ENCODE measurements at places on chromosomes 3 and 15.

DNA sequence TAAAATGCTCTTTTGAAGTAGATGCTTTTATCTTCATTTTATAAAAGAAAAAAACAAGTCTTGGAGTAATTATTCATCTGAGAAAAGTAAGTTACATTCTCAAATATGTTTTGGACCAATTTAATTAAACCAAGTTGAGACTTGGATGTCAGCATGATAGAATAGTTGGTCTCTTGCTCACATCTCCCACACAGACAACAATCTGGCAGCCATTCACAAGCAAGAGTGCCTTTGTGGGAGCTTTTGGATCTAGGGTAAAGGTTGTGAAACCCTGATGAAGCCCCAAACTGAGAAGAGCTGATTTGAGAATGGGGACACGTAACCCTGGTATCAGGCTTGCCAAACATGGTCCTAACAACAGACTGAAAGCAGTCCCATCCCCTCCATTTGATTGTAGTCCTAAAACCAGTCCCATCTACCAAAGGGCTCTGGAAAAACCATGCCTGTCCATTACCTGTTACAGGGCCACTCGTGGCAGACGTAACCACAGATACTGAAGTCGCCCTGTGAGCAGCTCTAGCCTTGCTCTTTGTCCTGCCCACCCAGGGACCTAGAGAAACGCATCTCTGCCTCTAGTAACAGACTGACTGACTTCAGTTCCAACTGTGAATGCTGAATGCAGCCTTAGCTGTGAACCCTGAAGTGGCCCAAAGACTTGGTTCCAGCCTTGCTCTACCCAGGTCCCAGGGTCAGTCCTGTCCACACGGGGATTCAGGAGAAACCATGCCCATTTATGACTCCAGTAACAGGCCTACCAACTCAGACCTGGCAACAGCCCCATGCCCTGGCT lies 145.5 kb upstream of the SYNPR start:
- no peak for DNase-seq

GRCh38 chr3:152818027-152818426 lies 16.9 kb upstream of the P2RY1 start:
- no peak for DNase-seq

DNA sequence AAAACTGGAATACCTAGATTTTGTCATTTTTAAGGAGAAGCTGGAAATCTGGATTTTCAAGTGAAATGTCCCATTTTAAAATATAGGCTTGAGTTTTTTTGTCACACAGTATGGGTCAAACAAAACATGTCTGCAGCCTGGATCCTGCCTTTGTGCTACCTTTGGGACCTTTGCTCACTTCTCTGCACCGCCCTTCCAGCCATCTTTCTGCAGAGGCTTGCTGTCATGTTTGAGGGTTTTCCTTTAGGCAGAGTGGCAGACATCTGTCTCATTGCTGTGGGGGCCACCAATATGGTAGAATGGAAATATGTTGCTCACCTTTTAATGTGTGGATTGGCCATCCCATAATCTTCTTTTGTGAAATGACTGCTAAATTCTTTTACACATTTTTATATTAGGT lies 136.3 kb downstream of the EEFSEC start:
- no peak for DNase-seq

DNA sequence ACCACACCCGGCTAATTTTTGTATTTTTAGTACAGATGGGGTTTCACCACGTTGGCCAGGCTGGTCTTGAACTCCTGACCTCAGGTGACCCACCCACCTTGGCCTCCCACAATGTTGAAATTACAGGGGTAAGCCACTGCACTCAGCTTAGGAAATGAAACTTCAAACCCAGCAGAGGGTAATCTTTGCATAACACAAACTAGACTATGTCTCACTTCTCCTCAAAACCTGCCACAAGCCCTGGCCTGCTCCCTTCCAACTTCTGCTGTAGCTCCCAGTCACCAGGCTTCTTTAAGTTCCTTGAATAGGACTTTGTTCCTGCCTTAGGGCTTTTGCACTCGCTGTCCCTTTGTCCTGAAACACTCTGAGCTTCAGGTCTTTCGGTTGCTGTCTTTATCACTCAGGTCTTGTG lies 39.2 kb upstream of the SEMA4B start:
- no peak for DNase-seq

DNA sequence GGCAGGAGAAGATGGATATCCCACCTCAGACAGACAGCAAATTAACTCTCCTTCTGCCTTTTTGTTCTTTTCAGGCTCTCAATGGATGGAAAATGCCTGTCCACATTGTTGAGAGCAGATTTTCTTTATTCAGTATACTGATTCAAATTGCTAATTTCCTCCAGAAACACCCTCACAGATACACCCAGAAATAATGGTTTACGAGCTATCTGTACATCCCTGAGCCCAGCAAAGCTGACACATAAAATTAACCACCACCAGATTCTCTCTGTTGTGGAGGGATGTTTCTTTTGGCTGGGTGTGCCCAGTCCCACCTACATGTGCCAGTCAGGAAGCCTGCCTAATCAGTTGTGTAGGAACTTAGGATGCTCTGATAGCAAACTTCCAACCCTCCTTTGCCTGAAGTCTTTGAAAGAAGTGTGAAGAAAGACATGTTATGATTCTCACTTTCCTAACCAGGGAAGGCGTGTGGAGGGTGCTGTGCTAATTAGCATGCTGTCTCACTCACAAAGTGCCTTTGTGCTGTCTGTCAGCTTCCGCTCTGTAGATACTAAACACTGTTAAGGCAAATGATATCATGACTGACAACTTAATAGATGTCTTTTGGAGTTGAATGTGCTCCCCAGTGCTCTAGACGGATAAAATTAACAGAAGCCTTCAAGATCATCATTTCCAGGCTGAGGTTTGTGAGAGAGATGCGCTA lies 208.5 kb downstream of the CLSTN2 start:
- no peak for DNase-seq

GRCh38 chr3:114329823-114330222 lies 36.0 kb downstream of the TIGIT start:
- DNase-seq: no peak

DNA sequence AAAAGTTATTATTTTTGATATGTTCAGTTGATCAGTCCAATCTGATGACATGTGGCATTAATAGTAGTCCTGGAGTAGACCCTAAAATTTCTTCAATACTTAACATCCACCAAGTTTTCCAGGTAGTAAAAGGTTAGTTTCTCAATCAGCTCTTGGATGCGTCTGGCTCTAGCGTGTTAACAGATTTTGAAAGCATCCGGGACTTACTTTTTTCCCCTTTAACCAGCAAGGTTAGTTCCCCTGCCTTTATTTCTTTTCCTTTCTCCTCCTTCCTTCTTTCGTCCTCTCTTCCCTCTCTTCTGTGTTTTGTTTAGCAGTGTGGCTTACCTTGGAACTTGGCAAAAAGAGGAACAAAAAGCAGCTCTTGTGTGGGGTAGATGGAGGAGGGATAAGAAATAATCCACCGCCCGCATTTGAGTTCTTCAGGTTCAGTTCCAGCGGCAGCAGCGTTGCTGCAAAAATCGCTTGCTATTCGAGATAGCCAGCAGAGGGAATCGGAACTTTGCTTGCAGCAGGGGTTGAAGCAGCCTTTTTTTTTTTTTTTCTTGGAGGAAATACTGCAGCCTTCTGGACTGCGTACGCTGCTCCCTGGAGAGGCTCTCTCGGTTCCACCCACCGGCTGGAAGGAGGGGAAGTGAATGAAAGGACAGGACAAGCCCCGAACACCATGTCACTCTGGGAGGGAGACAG lies at the start of gene RBMS3:
TSS of gene RBMS3 (plus strand) at position 668 of the 690 bp plus-strand sequence.
- peak; percentile 36 for DNase-seq

DNA sequence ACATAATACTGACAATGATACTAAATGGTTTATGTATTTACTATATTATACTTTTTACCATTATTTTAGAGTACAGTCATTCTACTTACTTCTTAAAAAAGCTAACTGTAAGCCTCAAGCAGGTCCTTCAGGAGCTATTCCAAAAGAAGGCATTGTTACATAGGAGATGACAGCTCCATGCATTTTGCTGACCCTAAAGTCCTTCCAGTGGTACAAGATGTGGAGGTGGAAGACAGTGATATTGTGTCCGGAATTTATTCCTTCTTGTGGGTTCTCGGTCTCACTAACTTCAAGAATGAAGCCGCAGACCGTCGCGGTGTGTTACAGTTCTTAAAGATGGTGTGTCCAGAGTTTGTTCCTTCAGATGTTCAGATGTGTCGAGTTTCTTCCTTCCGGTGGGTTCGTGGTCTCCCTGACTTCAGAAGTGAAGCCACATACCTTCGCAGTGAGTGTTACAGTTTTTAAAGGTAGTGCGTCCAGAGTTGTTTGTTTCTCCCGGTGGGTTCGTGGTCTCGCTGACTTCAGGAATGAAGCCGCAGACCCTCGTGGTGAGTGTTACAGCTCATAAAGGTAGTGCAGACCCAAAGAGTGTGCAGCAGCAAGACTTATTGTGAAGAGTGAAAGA lies 20.9 kb downstream of the AVEN start:
- DNase-seq: no peak

DNA sequence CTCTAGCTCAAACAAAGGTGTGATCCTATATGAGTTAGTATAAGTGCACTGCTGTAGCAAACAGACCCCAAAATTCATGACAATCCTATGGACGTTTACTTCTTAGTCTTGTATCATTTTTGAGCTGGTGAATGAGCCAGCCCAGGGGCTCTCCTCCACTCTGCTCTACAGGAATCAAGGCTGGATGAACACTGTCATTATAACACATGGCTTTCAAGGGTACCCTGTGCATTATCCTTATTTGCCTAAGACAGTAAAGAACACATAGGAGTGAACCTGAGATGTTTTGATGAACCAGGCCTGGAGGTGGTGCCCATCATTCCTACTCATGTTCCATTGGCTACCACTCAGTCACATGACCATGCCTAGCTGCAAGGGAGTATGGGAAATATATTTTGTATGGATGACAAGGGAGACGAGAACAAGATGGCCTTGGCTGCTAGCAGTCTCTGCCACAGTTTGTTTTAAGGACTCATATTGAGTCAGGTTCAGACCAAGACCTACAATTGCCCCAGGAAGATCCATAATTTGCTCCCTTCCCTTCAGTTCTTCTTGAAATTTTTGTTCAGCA lies 107.4 kb upstream of the HES1 start:
- no peak for DNase-seq

DNA sequence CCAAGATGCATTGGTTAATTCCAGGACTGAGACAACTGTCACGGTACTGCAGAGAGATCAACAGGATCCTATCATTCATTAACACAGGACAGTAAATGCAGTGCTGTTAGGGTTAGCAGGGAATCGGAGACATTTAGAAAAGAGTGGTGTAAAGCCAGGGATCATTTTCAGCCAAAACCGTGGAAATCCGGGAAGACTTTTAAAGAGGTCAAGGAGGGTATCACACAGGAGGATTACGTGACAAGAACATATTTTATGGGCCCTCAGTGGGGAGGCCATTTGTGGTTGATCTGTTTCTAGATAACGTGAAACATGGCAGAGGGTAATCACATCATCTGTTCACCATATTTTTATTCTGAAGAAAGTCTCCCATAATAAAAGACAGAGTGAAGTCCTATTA lies 216.1 kb downstream of the PTPRG start:
- DNase-seq: no peak

DNA sequence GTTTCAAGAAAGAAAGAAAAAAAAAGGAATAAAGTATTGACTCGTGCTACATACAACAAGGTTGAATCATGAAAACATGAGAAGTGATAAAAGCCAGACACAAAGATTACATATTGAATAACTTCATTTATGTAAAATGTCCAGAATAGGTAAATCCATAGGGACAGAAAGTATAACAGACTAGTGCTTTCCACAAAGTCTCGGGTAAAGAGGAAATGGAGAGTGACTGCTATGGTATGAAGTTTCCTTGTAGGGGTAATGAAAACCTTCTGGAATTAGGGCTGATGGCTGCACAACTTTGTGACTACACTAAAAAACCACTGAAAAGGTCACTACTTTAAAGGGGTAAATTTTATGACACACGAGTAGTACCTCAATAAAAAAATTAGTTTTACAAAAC lies 13.0 kb downstream of the LRRFIP2 start:
- no peak for DNase-seq
